HTR-8/SVneo (cell line): ENCODE measurements at places on chromosomes 13 and 19.

- DNase-seq = no peak
Observed at GRCh38 chr13:99969453-99969918, 2.1 kb downstream of the ZIC5 start.

- peak; percentile 9 for DNase-seq
Observed at GRCh38 chr13:21638319-21639282, 32.3 kb upstream of the FGF9 start.

DNA sequence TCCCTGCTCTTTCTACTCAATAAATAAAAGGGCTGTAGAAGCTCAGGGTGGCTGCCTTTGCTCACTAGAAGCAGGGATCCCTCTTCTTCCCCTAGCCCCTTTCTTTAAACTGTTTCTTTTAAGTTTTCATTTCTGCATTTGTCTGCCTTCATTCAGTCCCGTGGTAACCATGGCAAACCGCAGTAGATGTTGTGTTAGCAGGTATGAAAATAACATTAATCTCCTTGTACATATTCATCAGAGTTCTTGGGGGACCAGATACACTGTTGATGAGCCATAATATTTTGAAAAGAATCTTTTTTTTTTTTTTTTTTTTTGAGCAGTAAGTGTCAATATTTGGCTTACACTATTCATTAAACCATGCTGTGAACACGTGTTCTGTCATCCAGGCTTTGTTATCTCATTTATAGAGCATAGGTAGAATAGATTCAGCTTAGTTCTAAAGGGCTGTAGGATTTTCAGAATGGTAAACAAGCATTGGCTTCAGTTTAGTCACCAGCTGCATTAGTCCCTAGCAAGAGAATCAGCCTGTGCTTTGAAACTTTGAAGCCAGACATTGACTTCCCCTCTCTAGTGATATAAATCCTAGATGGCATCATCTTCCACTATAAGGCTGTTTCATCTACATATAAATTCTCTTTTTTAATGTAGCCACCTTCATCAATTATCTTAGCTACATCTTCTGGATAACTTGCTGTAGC, 59.4 kb upstream of the SPRY2 start:
- DNase-seq = no peak

GRCh38 chr19:48458016-48458415, 2.6 kb downstream of the KCNJ14 start:
- DNase-seq = no peak

DNA sequence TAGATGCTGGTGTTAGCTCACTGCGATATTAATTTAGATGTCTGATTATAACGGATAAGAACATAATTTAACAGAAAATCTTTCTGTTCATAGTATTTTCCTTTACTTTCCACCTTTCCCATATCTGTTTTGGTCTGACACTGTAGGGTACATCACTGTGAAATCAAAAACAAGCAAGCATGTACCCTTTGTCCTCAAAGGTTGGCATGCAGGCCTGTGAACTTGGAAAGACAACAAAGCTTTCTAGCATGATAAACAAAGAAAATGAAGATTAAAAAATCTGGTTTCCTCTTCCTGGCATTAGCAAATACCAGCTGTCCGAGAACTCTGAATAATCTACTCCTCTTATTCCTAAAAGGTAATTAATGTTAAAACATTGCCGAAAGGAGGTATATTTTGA, 31.6 kb downstream of the THSD1 start:
- no peak for DNase-seq

DNA sequence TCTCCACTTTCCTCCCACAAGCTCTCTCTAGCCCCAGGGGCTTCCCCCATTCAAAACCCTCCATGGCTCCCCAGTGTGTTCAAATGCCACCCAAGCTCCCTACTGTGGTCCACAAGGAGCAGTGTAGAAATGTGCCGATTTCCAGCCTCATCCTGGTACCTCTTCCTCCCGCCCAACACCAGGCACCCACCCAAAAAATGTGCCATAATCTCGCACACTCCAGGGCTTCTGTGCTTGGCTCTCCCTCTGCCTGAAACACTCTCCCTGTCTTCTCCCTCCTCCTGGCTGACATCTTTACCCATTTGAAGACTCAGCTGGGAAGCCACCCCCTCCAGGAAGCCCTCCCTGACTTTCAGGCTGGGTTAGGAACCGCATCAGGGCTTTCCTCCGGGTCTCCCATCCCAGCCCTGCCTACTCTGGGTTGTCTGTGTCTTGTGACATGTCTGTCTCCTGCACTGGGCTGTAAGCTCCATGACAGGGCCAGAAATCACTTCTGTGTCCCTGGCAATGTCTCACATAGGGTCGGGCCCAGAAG, 16.6 kb upstream of the MEIS3 start:
- no peak for DNase-seq

DNA sequence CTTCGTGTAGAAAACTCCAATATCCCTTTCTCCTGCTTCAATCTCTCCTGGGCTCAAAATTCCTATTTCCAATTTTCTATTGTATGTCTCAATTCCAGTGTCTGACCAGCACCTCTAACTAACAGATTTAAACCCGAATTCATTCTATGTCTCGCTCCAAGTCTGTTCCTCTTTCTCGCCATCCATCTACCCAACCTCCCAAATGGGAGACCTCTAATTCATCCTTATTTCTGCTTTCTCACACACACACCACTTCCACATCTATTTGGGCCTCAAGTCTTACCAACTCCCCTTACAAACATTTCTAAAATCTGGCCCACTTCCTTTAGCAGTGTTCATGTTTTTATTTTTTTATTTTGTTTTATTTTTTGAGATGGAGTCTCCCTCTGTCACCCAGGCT, 53.3 kb downstream of the MBD3L2B start:
- no peak for DNase-seq

DNA sequence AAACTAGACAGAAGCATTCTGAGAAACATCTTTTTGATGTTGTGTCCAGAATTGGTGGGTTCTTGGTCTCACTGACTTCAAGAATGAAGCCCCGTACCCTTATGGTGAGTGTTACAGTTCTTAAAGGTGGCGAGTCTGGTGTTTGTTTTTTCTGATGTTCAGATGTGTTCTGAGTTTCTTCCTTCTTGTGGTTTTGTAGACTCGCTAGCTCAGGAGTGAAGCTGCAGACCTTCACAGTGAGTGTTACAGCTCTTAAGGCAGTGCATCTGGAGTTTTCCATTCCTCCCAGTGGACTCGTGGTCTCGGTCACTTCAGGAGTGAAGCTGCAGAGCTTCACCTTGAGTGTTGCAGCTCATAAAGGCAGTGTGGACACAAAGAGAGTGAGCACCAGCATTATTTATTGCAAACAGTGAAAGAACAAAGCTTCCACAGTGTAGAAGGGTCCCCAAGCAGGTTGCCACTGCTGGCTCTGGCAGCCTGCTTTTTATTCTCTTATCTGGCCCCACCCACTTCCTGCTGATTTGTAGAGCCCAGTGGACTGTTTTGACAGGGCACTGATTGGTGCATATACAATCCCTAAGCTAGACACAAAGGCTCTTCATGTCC, 1820.8 kb downstream of the UQCRFS1 start:
- DNase-seq = no peak

DNA sequence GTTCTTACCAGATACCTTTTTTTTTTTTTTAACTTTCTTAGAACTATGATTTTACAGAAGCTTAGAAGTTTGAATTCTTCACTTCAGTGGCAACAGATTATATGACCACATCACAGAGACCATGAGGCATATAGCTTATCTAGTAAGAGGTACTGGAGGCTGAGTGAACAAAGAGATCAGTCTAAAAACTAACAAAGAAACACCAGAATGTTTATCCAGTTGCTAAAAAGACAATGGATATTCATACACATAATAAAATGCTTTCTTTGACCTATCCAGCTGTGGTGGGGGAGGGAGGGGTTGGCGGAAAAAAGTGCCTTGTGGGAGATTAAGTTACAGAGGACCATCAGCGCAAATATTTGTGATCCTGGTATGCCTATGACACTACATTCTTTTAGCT, 34.7 kb upstream of the SLITRK6 start:
- DNase-seq = no peak

GRCh38 chr19:44822177-44822576, 13.3 kb downstream of the BCAM start:
- no peak for DNase-seq

- no peak for DNase-seq
Observed at GRCh38 chr19:52961981-52962380, 700 bp downstream of the ZNF816 start.

DNA sequence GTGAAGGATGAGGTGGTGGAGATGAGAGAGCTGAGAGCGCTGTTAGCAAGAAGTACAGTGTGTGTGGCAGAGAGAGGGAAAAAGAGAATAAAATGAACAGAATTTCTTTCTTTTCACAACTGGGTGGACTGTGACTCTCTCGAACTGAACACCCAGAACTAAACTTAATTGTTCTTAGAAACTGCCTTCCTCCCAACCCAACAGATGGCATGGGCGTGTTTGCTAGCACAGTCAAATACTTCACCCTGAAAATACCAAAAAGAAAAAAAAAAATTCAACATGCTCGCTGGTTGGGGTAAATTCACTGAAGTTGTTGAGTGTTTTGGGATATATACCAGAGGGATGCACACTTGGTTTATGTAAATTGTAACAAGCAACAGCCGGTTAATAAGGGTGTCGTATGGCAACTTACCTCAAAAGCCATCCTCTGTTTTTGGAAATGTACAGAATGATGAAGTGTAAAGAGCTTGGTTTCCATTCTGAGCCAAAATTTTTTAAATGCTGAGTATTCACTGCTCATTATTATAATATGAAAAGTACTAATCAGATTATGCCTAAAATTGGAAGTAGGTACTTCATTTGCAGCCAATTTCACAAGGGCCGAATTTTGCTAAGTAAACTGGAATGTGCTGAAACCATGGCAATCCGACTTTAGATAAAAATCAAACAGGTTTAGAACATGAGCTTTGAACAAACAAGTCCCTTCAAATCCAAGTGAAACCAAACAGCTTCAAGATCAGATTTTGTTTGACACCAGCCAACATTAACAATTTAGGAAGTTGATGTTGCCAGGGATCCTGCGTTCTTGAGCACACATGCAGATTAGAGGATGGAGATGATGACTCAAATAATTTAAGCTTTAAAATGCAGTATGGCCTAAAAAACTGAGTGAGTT, 115.8 kb downstream of the ZIC5 start:
- no peak for DNase-seq

GRCh38 chr19:35281303-35281702, 1.0 kb upstream of the HAMP start:
- no peak for DNase-seq

- DNase-seq = peak; percentile 28
Observed at GRCh38 chr13:23433171-23434153, at the start of gene SACS. SACS (minus strand) TSS chr13:23433702; CDS start chr13:23411239, 22,463 bp downstream.

DNA sequence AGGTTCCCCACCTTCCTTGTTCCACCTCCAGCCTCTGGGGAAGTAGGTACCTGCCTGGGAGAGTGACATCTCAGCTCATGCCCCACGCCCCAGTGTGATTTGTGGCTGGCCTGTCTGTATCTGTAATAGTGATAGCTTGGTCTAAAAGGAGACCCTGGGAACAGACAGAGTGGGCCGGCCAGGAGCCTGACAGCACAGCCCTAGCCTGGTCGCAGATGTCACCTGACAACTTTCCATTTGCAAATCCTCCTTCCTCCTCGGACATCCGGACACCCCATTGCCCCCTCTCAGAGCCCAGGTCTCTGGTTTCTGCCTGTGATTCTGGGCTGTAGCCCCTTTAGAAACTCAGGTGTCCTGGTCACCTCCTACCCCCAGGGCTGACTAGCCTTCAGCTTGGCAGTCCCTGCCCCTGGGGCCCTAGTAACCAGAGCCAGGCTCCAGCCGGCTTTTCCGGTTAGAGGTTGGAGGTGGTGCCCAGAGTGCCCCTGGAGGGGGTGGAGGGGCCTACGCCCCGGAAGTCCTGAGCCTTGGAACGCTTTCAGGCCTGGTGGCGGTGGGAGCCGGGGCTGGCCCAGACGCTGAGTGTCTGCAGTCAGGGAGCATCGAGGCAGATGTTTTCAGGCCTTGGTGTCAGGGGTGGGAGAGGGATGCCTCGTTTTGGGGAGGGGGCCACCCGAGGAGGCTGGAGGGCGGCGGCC, 6.5 kb downstream of the LRRC8E start:
- no peak for DNase-seq

DNA sequence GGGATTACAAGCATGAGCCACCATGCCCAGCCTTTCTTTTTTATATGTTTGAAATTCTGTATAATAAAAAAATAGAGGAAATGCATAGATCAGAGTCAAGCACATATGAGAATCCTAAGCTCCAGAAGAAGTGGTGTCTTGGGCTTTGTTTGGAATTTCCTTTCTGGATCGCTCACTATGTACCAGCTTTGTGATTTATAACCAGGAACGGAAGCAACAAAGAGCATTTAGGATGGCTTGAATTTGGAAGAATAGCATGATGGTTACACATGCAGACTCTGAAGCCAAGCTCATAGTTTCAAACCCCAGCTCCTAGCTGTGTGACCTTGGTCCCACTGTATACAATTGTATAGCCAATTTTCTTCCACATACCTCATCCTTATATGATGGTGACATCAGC, 28.0 kb upstream of the SLC15A1 start:
- no peak for DNase-seq

GRCh38 chr19:18446811-18447359, 9.0 kb upstream of the ISYNA1 start:
- no peak for DNase-seq

DNA sequence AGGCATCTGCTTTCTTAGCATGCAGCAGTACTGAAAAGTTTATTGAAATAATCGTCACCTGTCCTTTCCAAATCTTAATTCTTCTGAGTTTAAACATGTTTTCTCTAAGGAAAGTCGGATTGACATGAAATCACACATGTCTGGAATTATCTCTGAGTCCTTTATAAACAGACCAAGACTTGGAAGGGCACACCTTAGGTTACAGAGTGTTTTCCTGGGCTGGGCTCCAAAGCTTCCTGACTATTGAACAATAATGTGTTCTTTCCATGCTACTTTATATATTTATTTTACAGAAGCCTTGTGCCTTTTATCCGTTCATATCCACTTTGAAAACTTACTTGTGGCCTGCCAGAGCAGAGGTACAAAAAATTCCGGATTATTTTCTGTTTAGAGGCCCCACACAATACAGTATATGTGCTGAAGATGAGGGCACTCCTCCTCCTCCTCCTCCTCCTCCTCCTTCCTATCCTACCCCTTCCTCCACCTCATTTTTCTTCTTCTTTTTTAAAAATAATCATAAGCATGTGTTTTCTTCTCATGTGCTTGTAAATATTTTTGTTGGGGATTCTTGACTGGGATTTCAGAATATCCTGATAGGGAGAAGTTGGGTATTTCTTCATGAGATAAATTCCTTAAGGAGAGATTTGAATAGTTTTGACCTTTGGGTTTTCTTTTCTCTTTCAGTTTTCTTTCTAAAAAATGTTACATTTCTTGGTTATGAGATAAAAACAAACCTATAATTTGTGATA, 52.3 kb downstream of the LRCH1 start:
- no peak for DNase-seq

- no peak for DNase-seq
Observed at GRCh38 chr19:35484252-35485036, 5.8 kb downstream of the KRTDAP start.

- DNase-seq = peak; percentile 53
Observed at GRCh38 chr13:114130837-114131582, 1.4 kb downstream of the RASA3 start.
